ENCODE measurements at places on chromosomes 3 and 15.
A peak's percentile ranks its signal among the peaks of the same experiment; 100 is the strongest.

DNA sequence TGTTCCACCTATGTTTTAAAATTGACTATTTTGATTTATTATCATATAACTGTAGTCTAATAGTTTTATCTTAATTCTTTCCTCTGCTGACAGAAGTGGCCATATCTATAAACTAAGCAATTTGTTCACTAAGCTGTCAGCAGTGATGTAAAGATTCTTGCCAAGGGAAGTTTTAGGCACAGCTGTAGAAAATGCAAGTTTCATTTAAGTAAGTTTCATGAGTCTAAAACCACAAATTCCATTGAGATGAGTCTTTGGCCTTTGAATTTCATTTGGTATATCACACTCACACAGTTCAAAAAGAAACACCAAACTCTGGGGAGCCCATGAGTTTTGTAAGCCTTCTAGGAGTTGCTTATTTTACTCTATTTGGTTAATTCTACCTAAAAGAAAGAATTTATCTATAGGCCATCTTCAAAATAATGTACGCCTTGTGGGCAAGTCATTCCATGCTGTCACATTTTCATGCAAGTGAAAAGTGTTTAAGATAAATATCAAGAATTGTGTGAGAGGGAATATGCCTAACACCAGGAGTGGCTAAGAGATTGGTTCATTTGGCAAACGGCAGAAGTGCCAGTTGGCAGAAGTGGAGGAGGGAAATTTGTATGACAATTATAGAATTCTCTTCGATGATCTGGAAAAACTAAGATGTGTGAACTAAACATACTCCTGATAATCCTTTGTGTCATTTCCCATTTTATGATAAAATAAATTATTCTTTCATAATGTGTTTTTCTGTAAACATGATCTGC, 292.9 kb downstream of the ZIC4 start:
- DNase-seq = no peak

DNA sequence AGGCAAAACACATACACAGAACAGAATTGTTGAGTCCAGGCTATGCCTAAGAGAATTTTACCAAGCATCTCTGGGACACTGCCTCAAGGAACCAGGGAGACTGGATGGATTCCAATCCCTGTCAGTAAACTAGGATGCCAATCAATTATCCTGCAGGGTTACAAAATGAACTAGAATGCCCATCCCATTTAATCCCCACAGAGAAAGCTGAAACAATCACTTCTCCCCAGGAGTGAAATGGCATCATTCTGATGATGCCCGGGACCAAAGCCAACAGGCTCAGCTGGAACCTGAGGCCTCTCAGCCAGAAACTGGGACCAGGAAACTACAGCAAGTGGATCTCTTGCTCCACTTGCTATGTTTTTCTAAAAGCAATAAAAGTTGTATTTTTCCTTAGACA, 130.0 kb upstream of the TJP1 start:
- DNase-seq = no peak

GRCh38 chr15:53038655-53038941, 248.5 kb upstream of the ONECUT1 start:
- DNase-seq = no peak

DNA sequence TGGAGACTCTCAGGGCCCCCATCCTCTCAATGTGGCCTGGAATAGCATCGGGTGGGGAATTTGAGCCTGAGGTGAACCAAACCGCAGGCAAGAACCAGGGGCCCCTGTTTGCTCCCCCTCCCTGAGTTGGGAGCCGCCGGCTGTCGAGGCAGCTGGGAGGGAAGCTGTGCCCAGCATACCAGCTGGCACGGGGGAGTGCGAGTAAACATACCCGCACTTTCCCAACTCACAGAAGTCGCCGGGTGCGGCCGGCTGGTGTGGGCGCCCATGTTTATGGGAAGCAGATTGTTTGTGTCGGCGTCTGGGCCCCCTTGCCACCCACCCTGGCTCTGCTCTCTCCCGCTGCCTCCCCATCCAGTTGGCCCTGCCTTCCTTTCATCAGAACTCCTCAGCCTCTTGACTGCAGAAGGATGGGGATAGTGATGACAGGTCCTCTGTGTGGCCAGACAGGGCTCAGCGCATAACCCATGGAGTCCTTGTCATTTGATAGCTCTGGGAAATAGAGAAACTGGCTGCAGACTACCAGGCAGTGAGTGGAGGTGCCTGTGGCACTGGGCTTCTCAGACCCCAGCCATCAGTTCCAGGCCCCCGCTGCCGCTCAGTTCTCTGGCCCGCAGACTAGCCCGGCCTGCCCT, 60.4 kb downstream of the CACNA2D2 start:
- no peak for DNase-seq

DNA sequence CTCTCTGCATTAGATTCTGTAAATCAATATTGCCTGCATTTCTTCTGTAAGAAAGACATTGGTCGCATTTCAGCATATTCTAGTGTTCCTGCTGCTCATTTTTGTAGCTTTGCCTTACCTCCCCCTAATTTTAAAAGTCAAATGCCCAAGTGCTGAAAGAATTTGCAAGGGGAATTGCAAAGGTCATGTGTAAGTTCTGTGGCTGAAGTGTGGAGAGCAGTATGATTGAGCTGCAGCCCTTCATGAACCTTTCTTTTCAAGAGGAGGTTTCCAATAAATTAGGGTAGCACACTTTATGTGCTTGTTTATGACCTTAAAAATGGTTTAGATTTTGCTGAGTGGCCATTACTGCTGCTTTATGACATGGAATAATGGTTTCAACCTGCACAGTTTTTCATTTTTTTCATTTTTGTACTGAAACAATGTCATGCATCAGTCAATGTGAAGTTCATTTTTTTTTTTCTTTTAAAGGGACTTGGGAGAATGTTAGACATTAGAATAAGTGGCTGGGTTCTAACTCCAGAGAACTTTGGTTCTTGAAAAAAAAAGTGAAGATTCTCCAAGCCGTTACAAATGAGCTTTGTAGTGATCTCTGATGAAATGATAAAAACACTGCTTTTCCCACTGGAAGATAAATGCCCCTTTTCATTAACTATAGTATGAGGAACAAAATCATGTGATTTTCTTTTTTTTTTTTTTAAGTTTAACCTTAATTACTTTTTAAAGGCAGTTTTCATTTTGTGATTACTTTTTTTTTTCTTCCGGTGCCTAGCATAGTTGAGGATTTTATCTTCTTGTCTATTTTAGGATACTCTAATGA, 99.6 kb downstream of the MITF start:
- no peak for DNase-seq

GRCh38 chr3:43338295-43338694, 52.0 kb downstream of the SNRK start:
- no peak for DNase-seq

GRCh38 chr3:87248831-87249230, 21.7 kb downstream of the CHMP2B start:
- no peak for DNase-seq

- DNase-seq = no peak
These were observed 667.4 kb downstream of the ROBO2 start for GRCh38 chr3:77707281-77707680.

- no peak for DNase-seq
These were observed 20.4 kb downstream of the RARRES1 start for GRCh38 chr3:158711886-158712285.

DNA sequence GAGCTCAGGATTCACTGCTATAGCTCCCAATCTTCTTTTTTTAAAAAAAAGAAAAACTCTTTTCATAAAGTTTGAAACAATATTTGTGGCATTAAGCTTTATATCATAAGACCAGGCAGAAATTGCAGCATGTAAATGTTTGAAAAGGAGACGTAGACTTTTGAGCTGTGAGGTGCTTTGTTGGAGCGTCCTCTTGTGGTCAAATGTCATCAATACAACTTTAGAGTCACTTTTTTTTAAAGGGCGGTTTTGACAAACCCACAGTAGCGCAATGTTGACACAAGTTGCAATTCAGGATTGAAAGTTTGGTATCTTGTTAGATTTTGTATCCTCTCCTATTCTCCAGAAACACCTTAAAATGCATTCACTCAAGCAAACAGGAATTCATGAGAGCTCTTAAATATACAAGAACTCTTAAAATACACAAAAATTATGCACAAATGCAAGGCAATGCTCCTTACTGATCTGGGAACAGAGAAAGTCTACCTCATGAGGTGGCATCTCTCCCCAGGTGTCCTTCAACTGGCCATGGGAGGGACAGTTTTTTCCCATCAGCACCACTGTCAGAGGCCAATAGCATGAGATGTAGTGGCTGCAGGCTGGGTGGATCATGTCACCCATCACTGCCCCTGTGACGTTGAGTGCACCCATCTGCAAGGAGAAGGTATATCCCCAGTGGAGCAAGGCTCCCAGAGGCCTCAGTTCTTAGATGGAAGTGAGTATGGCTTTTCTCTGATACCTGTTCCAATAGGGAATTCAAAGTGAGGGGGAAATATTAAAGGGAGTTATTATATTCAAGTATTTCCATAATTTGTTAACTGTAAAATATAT, 70.7 kb downstream of the ANXA2 start:
- peak; percentile 8 for DNase-seq

DNA sequence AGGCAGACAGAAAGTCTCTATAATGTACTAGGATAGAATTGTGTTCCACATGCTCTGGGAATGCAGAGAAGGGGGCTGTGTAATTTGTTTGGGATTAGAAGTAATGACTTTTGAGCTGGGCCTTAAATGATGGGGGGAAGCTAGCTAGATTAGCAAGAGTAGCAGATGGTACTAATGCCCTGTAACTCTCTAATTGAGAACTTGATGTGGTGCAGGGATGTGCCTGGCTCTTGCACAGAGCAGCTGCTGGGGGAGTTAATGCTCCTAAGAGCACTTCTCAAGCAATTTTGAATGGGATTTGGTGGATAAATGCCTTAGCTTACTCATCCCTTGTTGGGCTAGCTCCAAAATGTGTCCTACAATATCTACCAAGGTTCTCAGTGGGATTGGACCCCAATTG, 12.4 kb upstream of the SYN2 start:
- no peak for DNase-seq

All from CD4-positive, alpha-beta T cell (primary cell).